ENCODE measurements at places on chromosomes 5 and 9.

DNA sequence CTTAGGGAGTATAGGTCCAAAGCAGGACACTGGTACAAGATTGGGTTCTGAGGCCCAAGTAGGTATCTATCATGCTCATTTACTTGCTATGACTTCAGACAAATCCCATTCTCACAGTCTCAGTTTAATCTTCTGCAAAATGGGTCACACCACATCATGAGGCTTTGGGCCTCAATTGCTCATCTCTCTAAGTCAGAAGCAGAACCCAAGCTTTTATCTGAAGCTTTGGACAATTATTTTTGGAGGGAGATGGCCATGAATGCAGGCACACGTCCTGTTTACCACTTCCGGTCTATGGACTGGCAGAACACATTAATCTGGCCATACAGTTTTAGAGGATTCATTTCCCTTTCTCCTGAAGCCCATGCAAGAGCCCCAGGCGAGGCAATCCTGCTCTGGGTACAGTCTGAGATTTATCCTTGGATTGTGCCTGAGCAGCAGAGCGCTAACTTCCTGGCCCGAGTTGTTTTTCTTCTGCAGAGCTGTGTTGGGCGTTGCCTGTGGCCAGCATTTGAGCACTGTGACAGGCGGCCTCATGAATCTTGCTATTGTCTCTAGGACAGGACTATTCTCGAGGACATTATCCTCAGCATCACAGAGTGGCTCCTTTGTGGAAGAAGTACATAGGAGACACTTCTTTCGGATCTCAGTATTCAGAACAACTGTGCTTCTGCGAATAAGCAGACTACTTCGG, 16.1 kb downstream of the SLC22A4 start:
- no peak for DNase-seq

- DNase-seq = no peak
Observed at GRCh38 chr5:124477577-124477976, 268.9 kb downstream of the ZNF608 start.

- DNase-seq = no peak
Observed at GRCh38 chr5:132463811-132464155, 26.8 kb downstream of the IRF1 start.

- DNase-seq = no peak
Observed at GRCh38 chr5:113029614-113030013, 53.0 kb downstream of the DCP2 start.

- DNase-seq = no peak
Observed at GRCh38 chr5:126534553-126534952, 60.5 kb downstream of the ALDH7A1 start.

- DNase-seq = no peak
Observed at GRCh38 chr9:1683951-1684350, 331.2 kb upstream of the SMARCA2 start.

GRCh38 chr5:145750199-145750598, 84.9 kb downstream of the PRELID2 start:
- DNase-seq = peak; percentile 17

DNA sequence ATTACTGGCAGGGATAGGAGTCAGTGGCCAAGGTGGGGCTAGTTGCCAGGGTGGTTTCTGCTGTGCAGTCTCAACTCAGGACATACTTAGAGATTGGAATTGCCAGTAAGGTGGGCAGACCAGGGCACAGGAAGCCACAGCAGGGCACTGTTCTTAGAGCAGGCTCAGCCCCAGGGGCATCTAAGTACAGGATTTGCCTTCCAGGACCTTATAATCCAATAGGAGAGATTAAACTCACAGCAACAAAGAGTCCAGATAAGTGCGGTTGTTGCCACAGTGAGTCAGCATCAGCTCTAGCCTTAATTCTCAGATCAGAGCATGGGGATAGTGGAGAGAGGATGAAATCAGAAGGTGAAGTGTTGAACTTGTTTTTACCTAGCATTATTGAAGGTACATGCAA, 265.8 kb upstream of the TRPC7 start:
- DNase-seq = no peak

DNA sequence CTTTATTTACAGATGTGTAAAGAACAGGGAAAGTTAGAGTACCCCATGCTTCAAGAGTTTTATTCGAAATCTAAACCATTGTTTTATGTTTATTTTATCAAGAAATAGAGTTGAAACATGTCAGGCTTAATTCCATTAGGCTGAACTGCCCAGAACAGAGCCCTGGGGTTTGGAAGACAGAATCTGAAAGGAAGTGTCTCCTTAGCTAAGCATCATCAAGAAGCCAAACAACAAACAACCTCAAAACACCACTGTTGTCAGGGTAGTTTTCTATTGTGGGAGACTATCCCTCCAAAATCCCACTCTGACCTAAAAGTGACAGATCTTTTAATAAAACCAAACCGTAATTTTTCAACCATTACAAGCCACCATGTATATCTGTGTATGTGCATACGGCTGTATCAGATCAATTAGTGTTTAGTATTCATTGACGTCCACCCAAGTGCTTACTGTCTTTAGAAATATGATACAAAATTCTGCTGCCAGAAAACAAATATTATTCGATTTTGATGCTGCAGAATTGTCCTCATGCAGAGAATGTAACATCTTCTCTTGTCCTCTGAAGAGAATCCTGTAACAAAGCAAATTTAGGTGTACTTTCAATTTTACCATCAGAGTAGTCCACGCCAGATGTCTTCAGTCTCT, 271.9 kb upstream of the TMEM161B start:
- DNase-seq = no peak

DNA sequence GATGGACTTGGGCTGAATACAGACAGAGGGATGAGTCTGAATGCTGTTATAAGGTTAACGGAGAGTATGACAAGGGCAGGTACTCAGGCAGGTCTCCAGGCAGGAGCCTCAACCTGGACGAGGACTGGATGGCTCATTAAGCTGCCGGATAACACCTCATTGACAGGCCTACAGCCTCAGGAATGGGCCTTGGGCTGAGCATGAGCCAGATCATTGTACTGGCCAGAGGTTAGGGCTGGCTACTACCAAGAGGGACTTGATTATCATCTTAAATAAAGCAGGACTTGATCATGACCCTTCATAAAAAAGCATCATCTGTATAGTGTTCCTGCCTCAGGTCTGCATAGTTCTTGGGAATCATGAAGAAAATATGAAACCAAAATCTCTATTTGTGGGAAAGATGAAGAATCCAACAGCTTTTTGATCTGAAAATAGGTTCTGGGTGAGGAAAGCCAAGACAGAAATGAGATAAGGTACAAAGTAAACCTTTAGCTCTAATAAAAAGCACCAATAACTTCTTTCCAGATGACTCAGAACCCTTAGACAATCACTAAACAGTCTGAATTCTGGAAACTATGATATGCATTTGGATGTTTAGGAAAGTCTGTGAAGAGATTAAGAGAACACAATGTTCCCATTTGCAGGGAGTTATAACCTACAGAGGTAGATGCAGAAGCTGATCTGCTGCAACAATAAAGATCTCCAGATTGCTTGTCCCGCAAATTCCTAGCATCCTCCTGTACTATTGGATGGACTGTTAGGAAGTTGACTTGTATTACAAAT, 343.1 kb downstream of the CTNND2 start:
- DNase-seq = no peak

GRCh38 chr9:69653261-69653660, 18.9 kb downstream of the APBA1 start:
- no peak for DNase-seq

DNA sequence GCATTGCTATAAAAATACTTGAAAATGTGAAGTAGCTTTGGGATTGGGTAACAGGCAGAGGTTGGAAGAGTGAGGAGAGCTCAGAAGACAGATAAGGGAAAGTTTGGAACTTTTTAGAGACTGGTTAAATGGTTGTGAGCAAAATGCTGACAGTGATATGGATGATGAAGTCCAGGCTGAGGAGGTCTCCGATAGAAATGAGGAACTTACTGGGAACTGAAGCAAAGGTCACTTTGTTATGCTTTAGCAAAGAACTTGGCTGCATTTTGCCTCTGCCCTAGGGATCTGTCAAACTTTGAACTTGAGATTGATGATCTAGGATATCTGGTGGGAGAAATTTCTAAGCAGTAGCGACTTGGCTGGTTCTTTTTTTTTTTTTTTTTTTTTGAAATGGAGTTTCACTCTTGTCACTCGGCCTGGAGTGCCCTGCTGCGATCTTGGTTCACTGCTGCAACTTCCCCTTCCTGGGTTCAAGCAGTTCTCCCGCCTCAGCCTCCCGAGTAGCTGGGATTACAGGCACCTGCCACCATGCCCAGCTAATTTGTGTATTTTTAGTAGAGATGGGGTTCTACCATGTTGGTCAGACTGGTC, 998.9 kb downstream of the TLE1 start:
- no peak for DNase-seq

DNA sequence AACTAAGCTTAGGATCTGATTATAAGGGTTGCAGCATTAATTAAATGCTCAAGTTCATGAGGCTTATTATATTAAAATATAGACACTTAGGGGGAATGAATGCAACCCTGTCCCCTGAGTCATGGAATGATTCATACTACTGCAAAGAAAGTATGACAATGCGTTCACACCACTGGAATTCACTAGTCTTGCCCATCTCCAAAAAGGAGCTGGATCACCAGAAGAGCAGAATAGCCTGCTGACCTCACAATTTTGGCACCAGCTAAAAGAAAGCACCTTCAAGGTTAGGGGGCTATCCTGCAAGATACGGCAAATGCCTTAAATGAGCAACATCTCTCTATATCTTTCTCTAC, 32.0 kb upstream of the TMED7 start:
- DNase-seq = peak; percentile 28

- DNase-seq = no peak
Observed at GRCh38 chr9:95008151-95008771, 281.8 kb downstream of the AOPEP start.

DNA sequence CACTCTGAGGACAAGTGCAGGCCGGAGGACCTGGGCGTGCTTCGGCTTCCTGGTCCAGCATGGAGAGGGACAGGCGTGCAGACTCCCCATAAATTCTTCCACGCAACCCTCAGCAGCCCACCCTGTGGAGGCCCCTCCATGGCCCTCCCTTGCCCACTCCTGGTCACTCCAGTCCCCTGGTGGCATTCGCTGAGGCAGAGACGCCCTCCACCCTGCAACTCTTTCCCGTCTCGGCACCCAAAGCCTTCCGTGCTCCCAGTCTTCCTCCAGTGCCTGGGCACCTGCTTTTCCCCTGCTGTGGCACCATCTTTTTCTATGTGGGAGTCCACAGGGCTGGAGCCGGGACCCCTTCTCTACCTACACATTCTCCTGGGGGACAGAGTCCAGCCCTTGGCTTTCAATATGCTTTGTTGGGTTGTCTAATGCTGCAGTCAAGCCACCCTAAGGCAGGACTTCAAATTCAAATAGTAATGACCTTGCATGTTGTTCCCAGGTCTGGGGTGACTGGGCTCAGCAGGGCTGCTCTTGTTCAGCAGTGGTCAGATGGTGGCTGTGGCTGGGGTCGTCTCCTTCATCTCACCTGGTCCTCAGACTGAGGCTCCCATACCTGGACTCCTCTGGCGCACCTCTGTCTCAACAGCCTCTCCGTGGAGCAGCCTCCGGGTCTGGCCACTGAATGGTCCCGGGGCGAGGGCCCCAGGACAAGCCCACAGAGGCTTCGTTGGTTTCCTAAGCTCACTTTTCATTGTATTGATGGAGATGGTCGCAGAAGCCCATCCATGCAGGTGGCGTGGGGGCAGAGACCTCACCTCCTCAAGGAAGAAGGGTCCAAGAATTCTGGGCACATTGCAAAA, 15.2 kb downstream of the MRPL36 start:
- no peak for DNase-seq

DNA sequence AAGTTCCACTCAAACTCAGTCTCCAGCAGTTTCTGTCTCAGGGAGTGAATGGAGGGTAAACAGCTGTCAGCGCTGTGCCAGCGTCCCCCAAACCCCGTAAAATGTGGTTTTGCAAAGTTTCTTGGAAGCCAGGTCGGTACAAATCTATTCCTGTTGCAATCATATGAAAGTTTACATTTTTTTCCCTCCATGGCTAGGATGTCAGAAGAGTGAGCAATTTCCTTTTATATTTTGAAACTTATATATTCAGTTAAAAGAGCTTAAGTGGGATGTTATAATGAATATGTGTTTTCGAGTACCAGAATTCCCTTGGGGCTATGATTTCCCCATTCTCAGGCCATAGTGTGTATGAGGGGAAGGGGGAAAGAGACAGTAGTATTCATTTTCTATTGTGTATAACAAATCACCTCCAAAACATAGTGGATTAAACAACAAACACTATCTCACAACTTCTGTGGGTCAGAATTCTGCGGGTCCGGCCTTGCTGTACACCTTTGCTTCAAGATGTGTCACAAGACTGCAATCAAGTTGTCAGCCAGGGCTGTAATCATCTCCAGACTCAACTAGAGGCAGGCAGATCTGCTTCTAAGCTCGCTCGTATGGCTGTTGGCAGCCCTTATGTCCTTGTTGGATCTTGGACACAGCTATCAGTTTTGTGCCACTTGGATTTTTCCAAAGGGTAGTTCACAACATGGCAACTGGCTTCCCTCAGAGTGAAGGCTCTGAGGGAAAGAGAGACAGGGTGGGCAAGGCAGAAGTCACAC, 107.4 kb downstream of the SNX18 start:
- DNase-seq = peak; percentile 61

- DNase-seq = no peak
Observed at GRCh38 chr9:36934478-36935065, 99.5 kb downstream of the PAX5 start.

- no peak for DNase-seq
Observed at GRCh38 chr5:44697025-44697424, 111.7 kb upstream of the MRPS30 start.

DNA sequence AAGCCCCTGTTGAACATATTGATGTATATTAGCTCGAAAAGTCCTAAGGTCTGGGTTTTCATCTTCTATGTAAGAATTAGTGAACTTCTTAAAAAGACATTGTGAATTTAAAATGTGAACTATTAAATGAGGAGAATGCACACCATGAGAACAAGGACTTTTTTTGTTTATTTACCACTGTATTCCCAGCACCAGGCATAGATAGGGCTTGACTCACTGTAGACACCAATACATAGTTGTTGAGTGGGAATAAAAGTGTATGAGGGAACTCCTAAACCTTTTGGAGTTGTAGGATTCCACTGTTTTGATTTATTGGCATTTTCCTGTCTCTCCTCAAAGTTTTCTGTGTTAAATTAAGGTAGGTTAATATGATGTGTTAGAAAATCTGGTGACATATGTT, 40.3 kb downstream of the NNT start:
- no peak for DNase-seq

DNA sequence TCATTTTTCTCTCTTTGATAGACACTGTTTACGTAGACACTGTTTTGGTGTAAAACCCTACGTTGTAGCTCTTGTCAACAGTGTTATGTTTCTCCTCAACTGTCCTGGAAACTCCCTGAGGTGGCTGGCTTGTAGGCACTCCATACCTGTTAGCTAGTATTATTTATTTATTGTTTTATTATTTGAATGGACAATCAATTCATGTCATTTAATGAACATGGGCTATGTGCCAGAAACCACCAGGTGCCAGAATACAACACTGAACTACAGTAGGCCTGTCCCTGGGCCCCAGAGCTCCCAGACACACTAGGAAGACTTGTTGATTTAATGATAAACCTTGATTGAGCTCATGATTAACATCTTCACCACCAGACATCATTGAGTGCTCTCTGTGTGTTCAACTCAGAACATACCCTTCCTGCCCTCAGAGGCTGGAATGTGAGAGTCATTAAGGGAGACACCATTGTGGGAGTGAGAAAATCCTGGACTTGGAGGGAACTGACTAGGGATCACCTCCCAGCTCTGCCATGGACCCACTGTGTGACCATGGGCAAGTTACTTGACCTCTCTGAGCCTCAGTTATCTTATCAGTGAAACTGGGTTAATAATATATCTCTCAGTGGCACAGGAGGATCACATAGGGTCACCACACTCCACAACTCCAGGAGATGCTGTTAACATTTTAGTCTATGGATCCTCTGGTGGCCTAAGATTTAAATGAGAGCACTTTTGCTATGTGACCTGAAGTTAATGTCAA, 19.2 kb downstream of the IRF1 start:
- no peak for DNase-seq

GRCh38 chr5:77282337-77283027, 72.0 kb downstream of the PDE8B start:
- DNase-seq = peak; percentile 71
